ENCODE measurements at places on chromosomes 1 and 21. TPM values are rescaled to one million over a fixed set of nuclear protein-coding genes. Genes with fewer than 3 reads are reported as not detected.

Gene BNIPL
- 159 TPM for polyA plus RNA-seq

Gene TNFRSF9
- 0.12 TPM for polyA plus RNA-seq

Gene BMP8B
- 0.36 TPM for polyA plus RNA-seq

Gene NR5A2
- 0.37 TPM for polyA plus RNA-seq

Gene GABPB2
- polyA plus RNA-seq, result 4.2 TPM

Gene DIRAS3
- 1.6 TPM for polyA plus RNA-seq

Gene KDF1
- polyA plus RNA-seq, result 17.5 TPM

Gene PCP4L1
- polyA plus RNA-seq, result 16.2 TPM

Gene MPC2
- 34.2 TPM for polyA plus RNA-seq

Gene S100A7A
- 1.3 TPM for polyA plus RNA-seq

Gene IL20
- polyA plus RNA-seq, result not detected

Gene BSND
- polyA plus RNA-seq, result not detected

Gene CYP2J2
- polyA plus RNA-seq, result 21.4 TPM

Gene FCER1A
- polyA plus RNA-seq, result 20.8 TPM

Gene PDZK1IP1
- polyA plus RNA-seq, result 126 TPM

Gene OR2L3
- polyA plus RNA-seq, result not detected

Gene FBLIM1
- polyA plus RNA-seq, result 17.7 TPM

Gene AMY1C
- polyA plus RNA-seq, result not detected

Gene NCDN
- polyA plus RNA-seq, result 4.6 TPM

Gene REG4
- not detected for polyA plus RNA-seq

Gene KCNQ4
- polyA plus RNA-seq, result 1.4 TPM

Gene WDR64
- polyA plus RNA-seq, result not detected

Gene CD5L
- polyA plus RNA-seq, result not detected

Gene MYOG
- not detected for polyA plus RNA-seq

Gene S100A1
- 0.93 TPM for polyA plus RNA-seq

Gene RHBG
- polyA plus RNA-seq, result 2.3 TPM

Gene TLCD4
- polyA plus RNA-seq, result 0.37 TPM

Gene GBP7
- polyA plus RNA-seq, result not detected

Gene ARHGAP30
- 9.5 TPM for polyA plus RNA-seq

Gene SHE
- polyA plus RNA-seq, result 2.1 TPM

Gene HFM1
- 0.18 TPM for polyA plus RNA-seq

Gene RIPK4
- 72.4 TPM for polyA plus RNA-seq

Gene CSF1
- polyA plus RNA-seq, result 5.7 TPM

Gene KLF17
- polyA plus RNA-seq, result 0.02 TPM

Gene OPTC
- not detected for polyA plus RNA-seq

Gene LCE3D
- polyA plus RNA-seq, result 3.6 TPM

Gene VAV3
- polyA plus RNA-seq, result 23.9 TPM

Gene TEX38
- polyA plus RNA-seq, result not detected

Gene PACC1
- 3.6 TPM for polyA plus RNA-seq

Gene SMIM1
- 1.1 TPM for polyA plus RNA-seq

All from esophagus (tissue), 2 donors.